Type B pancreatic cell (in vitro differentiated cells): ENCODE measurements at places on chromosomes 6 and 20.

DNA sequence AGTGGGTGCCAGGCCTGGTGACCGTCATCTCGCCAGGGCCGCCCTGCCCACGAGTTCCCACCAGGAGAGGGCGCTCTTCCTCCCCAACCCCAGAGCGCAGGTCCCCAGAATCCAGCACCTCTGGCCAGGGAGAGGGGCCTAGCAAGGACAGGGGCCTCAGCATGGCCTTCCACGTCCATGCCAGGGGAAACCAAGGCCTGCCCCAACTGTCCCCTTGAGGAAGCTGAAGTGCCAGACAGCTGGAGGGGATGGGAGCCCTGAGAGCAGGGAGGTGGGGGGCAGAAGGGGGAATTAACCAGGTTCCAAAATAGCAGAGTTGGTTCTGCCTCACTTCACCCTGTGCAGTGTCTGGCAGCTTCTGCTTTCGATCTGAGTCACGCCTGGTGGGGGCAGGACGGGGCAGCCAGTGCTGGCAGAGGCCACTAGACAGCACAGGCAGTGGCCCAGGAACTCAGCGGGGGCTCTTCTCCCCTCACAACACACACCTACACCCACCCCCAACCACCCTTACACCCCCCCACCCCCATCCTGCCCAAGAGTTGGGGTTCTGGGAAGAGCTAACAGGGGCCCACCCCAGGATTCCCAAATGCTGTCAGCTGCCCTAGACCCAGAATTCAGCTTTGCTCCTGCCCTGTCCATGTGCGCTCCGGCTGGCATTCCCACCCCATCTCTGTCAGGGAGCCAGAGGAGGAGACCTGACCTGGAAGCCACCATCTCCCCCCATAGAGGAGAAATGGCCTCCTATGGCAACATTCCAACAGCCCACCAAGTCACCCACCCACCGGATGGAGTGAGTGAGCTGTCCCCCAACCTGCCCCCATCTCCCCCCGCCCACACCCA, 29.2 kb downstream of the TFEB start:
- H3K4me3 ChIP-seq = no peak overlapping the region
- no peaks in the 10 kb centered on the region for H3K4me1 ChIP-seq
- peaks cover 22% of the 10 kb centered on the region for H3K27me3 ChIP-seq
- DNase-seq = no peak
- no peaks in the 10 kb centered on the region for H3K36me3 ChIP-seq

DNA sequence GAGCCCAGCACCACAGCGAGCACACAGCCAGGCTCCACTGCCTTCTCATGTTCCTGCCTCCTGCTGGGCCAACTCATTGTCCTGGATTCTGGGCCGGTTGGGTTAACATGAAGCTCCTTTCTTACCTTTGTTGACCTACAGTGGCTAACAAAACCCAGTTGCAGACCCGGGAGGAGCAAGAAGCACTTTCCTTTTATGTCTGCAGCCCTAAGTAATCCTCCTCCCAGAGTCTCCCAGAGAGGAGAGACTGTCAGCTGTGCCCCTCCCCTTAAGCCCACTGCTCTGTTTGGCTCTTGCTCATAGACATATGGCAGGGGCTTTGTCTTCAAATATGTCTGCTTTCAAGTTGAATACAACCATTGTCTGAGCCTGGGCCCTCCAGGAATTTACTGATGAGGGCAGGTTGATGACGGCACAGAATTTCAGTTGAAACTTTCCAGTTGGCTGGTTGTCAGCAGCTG, 55.2 kb downstream of the PSMB1 start:
- no peak for DNase-seq
- H3K36me3 ChIP-seq = no peaks in the 10 kb centered on the region
- peaks cover 27% of the 10 kb centered on the region for H3K27me3 ChIP-seq
- peak overlapping the region; percentile 59 for H3K27ac ChIP-seq
- peaks cover 9% of the 10 kb centered on the region for H3K4me1 ChIP-seq

- H3K27me3 ChIP-seq = peaks cover 9% of the 10 kb centered on the region
- no peak for DNase-seq
- no peak overlapping the region for H3K27ac ChIP-seq
- H3K4me3 ChIP-seq = no peak overlapping the region
- H3K4me1 ChIP-seq = no peaks in the 10 kb centered on the region
- H3K36me3 ChIP-seq = no peaks in the 10 kb centered on the region
Measured at GRCh38 chr6:54112151-54112650, 958 bp downstream of the MLIP start.

DNA sequence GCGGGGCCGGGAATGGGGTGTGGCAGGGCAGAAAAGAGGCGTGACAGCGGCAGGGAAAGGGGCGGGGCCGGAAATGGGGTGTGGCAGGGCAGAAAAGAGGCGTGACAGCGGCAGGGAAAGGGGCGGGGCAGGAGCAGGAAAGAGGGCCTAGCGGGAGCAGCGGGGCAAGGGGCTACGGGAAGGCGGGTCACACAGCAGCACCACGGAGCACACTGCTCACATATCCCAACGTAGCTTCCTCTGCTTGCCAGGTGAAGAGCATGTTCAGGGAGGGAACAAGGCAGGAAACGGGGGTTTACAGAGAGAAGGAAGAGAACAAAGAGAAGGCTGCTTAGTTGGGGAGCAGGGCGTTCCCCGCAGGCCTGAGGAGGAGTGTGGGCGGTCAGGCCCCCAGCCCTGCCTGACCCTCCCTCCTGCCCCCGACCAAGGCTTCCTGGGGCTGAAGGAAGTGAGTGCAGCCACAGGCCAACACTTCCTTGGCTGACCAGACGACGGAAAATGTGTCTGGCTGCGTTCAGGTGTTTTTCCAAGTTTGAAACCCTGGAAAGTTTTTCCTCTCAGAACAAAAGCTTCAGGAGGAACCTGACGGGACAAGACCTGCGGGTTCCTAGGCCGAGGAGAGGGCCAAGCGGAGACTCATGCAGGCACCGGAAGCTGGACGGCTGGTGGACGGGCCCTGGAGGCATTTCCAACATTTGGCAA, 13.8 kb downstream of the UCKL1 start:
- H3K36me3 ChIP-seq = peaks cover 5% of the 10 kb centered on the region
- DNase-seq = no peak
- peak overlapping the region; percentile 69 for H3K27ac ChIP-seq
- H3K4me1 ChIP-seq = no peaks in the 10 kb centered on the region
- H3K4me3 ChIP-seq = peak overlapping the region; percentile 44

- H3K27me3 ChIP-seq = no peaks in the 10 kb centered on the region
- no peaks in the 10 kb centered on the region for H3K36me3 ChIP-seq
- H3K4me3 ChIP-seq = no peak overlapping the region
- no peak overlapping the region for H3K27ac ChIP-seq
Measured at GRCh38 chr6:123118811-123119210, 122.8 kb downstream of the CLVS2 start.

- no peak overlapping the region for H3K4me3 ChIP-seq
- peaks cover 16% of the 10 kb centered on the region for H3K36me3 ChIP-seq
- H3K27ac ChIP-seq = no peak overlapping the region
- no peaks in the 10 kb centered on the region for H3K27me3 ChIP-seq
Measured at GRCh38 chr6:10970731-10971130, 73.4 kb downstream of the ELOVL2 start.

GRCh38 chr6:45084257-45084656, 243.9 kb upstream of the RUNX2 start:
- H3K36me3 ChIP-seq = peaks cover 7% of the 10 kb centered on the region
- H3K4me3 ChIP-seq = no peak overlapping the region
- no peak overlapping the region for H3K27ac ChIP-seq
- H3K27me3 ChIP-seq = no peaks in the 10 kb centered on the region

GRCh38 chr6:158232316-158233213, 64.4 kb downstream of the GTF2H5 start:
- peak; percentile 74 for DNase-seq
- H3K27ac ChIP-seq = peak overlapping the region; percentile 85
- H3K4me3 ChIP-seq = peak overlapping the region; percentile 91
- peaks cover 32% of the 10 kb centered on the region for H3K4me1 ChIP-seq
- no peaks in the 10 kb centered on the region for H3K27me3 ChIP-seq
- peaks cover 8% of the 10 kb centered on the region for H3K36me3 ChIP-seq

- peak overlapping the region; percentile 97 for H3K4me3 ChIP-seq
- peak; percentile 68 for DNase-seq
- peak overlapping the region; percentile 84 for H3K27ac ChIP-seq
- H3K36me3 ChIP-seq = peaks cover 4% of the 10 kb centered on the region
- no peaks in the 10 kb centered on the region for H3K27me3 ChIP-seq
- H3K4me1 ChIP-seq = peaks cover 15% of the 10 kb centered on the region
Measured at GRCh38 chr20:20712004-20712473, 405 bp downstream of the RALGAPA2 start.

- H3K4me1 ChIP-seq = peaks cover 16% of the 10 kb centered on the region
- no peak overlapping the region for H3K4me3 ChIP-seq
- H3K36me3 ChIP-seq = peaks cover 42% of the 10 kb centered on the region
- DNase-seq = no peak
- peak overlapping the region; percentile 79 for H3K27ac ChIP-seq
Measured at GRCh38 chr6:158784505-158784904, 34.7 kb downstream of the EZR start.

DNA sequence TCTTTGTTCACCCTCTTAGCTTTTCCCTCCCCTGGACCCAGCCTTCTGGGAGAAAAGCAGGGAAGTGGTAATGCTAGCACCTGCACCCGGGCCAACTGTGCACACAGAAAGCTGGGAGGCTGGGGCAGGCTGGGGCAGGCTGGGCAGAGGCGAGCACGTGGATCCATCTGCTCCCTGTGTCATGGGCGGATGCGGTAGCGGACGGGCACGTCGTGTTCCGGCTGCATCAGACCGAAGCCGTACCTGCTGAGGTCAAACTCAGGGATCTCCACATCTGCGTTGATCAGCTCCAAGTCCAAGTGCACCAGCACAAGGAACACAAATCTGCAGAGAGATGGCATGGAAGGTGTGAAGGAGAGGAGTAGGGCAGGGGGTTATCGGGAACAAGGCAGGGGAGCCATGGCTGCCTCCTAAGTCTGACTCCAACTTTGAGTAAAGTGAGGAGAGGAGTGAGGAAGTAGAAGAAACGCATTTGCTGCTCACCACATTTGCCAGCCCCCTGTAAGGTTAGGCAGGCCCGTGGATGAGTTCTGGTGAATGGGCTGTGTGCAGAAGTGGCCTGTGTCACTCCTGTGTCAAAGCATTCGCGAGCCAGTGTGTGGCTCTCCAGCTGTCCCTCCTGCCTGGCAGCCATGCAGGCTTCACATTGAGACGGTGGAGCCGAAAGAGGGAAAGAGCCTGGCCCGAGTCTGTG, 25.4 kb upstream of the KCNB1 start:
- peaks cover 8% of the 10 kb centered on the region for H3K27me3 ChIP-seq
- no peak for DNase-seq
- peaks cover 5% of the 10 kb centered on the region for H3K4me1 ChIP-seq
- H3K36me3 ChIP-seq = no peaks in the 10 kb centered on the region
- H3K27ac ChIP-seq = no peak overlapping the region

DNA sequence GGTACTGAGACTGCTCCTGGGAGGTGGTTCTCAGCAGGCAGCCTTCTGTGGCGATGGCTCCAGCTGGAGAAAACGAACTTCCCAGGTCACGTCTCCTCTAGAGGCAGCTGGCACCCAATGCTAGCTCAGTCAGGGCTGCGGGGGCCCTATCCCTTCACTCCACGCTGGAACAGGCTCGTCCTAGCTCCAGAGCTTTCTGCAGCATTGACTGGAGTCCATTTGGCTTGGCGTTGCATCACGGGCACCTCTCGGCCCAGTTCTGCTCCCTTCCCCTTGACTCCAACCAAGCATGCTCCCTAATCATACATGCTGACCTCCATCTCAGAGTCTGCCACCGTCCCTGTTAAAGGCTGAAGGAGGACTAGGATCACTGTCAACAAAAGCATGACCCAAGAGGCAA, 5.9 kb upstream of the IRF4 start:
- H3K4me1 ChIP-seq = no peaks in the 10 kb centered on the region
- no peak overlapping the region for H3K27ac ChIP-seq
- peak; percentile 40 for DNase-seq

DNA sequence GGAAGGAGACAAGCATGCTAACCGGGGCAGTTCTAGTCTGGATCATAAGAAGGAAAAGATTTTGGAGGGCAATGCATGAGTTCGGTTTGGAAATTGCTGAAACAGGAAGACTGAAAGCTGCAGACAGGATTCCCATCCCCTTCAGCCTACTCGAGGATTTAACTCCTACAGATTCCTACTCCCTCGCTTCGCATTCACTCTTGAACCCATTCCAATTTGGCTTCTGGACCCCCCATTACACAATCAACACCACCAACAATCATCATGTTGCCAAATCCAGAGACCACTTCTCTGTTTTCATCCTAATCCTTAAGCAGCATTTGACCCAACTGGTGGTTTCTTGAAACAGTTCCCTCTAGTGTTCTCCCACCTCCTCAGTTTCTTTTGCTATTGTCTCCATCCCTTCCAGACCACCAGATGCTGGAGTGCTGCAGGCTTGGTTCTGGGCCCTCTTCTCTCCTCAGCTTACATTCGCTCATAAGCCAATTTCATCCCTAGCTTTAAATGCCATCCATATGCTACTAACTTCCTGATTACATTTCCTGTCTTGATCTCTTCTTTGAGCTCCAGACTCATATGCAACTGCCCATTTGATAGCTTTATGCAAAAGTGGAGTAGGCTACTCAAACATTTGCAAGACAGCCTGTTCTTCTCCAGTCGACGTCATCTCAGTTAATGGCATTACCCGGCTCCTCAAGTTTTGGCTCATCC, 66.5 kb downstream of the DTNBP1 start:
- DNase-seq = no peak
- H3K4me3 ChIP-seq = no peak overlapping the region
- H3K4me1 ChIP-seq = peaks cover 14% of the 10 kb centered on the region
- no peaks in the 10 kb centered on the region for H3K36me3 ChIP-seq
- H3K27ac ChIP-seq = no peak overlapping the region

GRCh38 chr6:21325201-21325856, 268.2 kb upstream of the SOX4 start:
- DNase-seq = no peak
- H3K27me3 ChIP-seq = no peaks in the 10 kb centered on the region
- H3K4me3 ChIP-seq = no peak overlapping the region

DNA sequence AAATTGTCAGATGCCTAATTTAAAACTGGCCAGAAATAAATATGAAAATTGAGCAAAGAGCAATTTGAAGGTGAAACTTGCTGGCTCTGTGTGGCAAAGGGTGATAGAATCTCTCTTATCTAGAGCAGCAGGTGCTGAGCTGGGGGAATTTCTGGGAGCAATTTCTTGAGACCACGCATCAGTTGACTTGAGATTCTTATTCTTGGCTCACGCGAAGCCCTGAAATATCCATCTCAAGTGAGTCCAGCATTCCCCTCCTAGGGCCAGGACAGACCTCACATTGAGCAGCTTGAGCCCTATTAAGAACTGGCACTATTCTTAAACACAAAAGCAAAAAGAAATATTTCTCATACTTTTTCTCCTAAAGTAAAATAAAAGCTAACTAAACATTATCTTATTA, 66.3 kb downstream of the MAP7 start:
- no peak overlapping the region for H3K4me3 ChIP-seq
- H3K27ac ChIP-seq = no peak overlapping the region
- no peaks in the 10 kb centered on the region for H3K36me3 ChIP-seq

- no peak overlapping the region for H3K4me3 ChIP-seq
- no peak overlapping the region for H3K27ac ChIP-seq
- no peaks in the 10 kb centered on the region for H3K27me3 ChIP-seq
- peaks cover 4% of the 10 kb centered on the region for H3K4me1 ChIP-seq
- DNase-seq = no peak
Measured at GRCh38 chr6:106666282-106667021, 37.1 kb downstream of the QRSL1 start.
